ENCODE measurements at places on chromosomes 1 and 21.
A peak's percentile ranks its signal among the peaks of the same experiment; 100 is the strongest.

- DNase-seq = peak; percentile 59
Observed at GRCh38 chr1:93814059-93814794, 64.8 kb downstream of the DNTTIP2 start.

DNA sequence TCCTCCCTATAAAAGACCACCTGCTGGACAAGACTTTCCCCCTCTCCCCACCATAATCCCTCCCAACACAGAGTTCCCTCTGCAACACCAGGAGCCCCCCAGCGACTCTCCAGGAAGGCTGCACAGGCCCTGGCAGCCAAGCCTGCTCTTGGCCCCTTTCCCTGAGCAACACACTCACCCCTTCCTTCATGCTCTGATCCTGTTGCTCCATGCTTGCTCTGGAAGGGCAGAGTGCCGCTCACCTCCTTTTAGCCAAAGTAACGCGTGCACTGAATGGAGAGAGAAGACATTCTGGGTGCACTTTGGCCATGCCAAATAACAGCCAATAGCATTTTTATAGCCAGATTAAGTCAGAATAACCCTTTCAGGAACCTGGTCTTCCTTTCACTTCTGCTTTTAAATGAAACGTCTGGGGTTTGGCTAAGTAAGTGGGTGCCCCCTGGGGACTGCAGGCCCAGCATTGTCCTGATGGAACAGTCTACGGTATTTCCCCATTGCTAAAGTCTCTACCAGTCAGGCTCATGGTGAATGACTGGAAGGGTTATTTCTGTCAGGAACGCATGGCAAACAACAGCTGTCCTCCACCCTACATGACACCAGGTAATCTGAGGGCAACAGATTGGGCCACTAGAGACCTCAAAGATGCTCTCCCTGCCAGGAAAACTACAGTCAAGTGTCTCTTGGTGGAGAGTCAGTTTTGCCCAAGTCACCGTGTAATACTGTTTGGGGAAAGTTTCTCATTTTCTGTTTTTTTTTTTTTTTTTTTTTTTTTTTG is at the start of gene SLC2A5:
SLC2A5 (minus strand) TSS at position 310 of the 775 bp plus-strand sequence; CDS start at position 211, 99 bp downstream.
- no peak for DNase-seq

GRCh38 chr1:91804546-91805023 is 81.4 kb downstream of the TGFBR3 start:
- DNase-seq = peak; percentile 88

- DNase-seq = no peak
Observed at GRCh38 chr1:243601720-243602119, 248.3 kb downstream of the AKT3 start.

- DNase-seq = no peak
Observed at GRCh38 chr1:218969006-218969405, 204.7 kb upstream of the LYPLAL1 start.

DNA sequence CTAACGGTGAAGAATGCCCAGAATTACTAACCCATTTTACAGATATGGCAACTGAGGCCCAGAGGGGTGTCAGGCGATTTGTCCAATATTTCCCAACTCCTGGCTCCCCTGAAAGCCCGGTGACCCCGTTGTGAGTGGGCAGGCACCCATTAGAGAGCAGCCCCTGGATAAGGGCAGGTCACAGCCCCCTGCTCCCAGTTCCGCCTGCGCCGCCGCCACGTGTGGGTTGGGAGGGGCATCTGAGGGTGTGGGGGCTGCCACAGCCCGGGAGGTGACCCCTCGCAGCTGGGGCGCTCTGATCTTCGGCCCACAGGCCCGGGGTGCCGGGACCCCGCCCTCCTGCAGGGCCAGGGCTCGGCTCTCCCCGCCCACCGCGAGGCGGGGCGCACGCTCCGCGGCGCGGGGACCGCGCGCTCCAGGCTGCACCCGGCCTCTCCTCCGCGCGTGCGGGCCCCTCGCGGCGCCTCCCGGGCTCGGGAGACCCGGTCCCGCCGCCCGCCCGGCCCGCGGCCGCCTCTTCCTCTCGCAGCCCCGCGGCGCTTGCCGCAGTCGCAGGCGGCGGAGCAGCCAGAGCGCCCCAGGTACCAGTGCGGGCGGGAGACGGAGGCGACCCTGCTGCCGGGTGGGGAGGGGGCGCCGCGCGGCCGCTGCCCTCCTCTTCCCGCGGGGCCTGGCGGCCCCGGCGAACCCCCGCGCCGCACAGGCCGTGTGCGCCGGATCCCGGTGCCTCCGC is at the start of gene HTR6:
HTR6 (plus strand) TSS at position 423 of the 733 bp plus-strand sequence. CDS start 879 bp downstream, outside the sequence.
- DNase-seq = peak; percentile 62

- DNase-seq = no peak
Observed at GRCh38 chr1:8879464-8879921, 1.0 kb upstream of the ENO1 start.

- no peak for DNase-seq
Observed at GRCh38 chr1:170664093-170664827, at the start of gene PRRX1. PRRX1 (plus strand) TSS chr1:170664131; CDS start chr1:170664219, 88 bp downstream.

- no peak for DNase-seq
Observed at GRCh38 chr1:12196641-12197482, 30.1 kb downstream of the TNFRSF1B start.

GRCh38 chr1:238177960-238178645 is 287.4 kb upstream of the ZP4 start:
- no peak for DNase-seq

DNA sequence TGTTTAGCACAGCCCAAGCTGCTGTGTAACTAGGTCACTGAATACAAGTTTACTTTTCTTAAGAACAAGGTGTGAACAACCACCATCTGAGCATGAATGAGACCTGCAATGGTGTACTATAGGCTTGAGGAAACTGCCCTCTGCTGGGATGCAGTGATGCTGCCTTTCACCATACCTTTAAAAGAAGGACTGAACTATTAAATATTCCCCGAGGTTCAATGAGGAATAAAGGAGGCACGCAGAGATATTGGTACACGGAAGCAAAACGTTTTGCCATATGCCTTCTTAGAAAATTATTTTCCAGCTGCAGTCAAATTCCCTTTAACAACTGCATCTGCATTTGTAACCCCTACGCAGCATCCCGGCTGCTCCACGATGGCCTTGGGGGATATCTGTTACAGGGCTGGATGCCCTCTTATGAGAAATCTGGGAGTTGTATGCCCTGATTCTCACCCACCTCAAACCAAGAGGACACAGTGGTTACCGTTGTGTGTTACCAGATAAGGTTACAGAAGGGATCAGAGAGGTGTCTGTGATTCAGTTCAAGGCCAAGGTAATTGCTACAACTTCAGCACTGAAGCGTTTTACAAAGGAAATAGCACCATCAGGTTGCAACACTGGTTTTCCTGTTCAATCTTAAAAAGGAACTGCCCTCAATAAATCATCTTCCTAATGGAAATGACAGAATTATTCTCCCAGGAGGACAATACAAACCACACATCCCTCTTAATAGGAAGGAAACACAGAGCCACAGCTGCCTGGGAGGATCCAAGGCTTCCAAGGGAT is 470.5 kb downstream of the LTN1 start:
- no peak for DNase-seq

GRCh38 chr1:213719462-213719861 is 268.3 kb upstream of the PROX1 start:
- DNase-seq = no peak

- no peak for DNase-seq
Observed at GRCh38 chr1:215004121-215004827, 78.3 kb upstream of the KCNK2 start.

- no peak for DNase-seq
Observed at GRCh38 chr1:202505356-202505755, 156.9 kb downstream of the PPP1R12B start.

GRCh38 chr1:168645721-168646120 is 69.3 kb downstream of the XCL1 start:
- DNase-seq = no peak

DNA sequence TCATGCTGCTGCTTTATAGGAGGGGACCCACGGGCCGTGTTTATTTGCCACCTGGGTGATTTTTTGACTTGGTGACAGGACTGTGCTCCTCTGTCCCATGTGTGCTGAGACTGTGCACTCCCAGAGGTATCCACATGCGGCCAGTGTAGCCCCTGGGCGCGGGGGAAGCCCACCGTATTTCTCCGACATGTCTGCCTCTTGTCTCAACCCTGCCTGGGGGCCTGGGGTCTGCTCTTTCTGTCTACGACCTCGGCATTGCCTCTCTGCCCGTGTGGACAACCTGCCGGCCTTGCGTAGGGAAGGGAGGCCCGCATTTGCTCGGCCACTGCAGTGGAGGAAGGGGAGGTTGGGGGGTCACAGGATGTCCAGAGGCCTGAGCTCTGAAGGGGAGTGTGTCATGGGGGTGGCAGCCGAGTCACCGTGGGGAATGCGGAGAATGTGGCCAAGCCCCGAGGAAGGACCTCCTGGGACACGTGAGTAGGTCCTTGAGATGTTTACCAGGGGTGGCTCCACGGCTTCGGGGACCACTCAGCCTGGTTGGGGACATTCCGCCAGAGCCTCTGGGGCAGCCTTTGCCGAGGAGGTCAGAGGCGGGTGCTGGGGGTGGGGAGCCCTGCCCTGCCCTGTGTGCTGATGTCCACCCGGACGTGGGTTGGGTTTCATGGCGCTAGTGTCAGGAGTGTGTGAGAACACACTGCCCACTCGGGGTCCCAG is 11.0 kb downstream of the PRKCZ start:
- DNase-seq = no peak

- no peak for DNase-seq
Observed at GRCh38 chr1:5220421-5220820, 566.0 kb downstream of the AJAP1 start.

DNA sequence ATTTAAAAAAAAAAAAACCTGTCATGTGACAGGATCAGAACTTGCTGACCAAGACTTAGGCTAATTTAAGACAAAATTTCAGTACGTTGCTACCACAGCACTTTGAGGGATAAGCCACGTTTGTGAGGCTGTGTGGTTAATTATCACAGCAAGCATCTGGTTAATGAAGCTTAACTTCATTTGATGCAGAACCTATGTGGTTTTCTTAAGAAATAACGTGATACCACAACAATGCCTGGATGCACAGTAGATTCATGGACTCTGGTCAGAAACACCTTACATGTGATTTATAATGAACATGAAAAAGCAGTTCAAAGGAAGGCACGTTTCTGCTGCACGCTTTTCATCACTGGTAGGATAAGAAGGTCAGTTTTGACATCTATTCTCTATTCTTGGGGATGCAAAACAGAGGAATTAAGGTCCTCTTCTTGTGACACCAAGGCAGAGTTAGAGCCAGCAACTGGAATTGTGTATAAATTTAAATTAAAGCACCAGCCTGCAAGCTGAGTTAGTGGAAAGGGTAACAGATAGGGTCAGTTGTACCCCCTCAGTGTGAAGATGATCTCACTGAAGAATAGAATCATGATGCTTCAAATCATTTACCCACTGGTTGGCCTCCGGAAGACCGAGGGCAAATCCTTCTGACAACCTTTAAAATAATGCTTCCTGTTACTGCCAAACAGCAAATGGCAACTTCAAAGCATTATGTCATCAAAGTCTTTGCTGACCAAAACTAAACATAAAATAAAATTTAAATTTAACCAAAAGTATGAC is 6.0 kb upstream of the KRTAP8-1 start:
- DNase-seq = no peak

DNA sequence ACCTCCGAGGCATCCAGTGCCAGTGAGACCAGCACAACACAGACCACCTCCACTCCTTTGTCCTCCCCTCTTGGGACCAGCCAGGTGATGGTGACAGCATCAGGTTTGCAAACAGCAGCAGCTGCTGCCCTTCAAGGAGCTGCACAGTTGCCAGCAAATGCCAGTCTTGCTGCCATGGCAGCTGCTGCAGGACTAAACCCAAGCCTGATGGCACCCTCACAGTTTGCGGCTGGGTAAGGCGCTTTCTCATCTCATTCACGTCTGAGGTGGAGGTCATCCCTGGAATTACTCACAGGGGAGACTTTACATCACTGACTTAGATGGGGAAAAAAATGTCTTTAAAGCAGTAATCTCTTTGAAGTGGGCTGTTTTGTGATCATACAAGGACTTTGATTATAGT is 106.3 kb downstream of the CD247 start:
- peak; percentile 41 for DNase-seq

DNA sequence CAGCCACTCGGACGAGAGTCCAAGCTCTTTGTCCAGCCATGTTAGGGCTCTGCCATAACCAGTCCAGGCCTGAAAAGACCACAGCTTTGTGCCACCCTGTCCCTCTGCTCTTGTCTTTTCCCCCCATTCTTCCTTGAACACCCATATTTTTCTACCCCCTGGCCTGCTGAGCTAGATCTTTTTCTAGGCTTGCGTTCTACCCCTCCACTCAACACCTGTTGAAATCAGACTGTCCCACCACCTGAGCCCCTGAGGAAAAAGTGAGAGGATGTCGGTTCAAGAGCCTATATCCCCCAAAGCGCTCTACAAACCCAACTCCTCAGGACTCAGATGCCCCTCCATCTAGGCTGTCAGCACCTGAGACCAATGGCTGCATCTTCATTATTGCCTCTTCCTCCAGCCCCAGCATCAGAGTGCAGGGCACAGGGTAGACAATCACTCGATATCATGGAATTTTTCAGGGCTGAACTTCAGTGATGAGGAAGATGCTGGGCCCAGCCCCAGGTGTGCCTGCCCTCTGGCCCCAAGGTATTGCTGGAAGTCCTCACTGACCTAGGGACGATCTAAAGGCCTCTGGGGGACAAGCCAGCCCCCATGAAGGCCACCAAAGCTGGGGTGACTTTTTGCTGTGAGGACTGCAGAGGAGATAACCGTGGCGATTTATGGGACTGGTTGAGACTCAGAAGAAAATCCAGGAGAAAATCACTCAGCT is 75.3 kb downstream of the CD247 start:
- no peak for DNase-seq

GRCh38 chr1:53219711-53220110 is 723 bp downstream of the CZIB start:
- DNase-seq = no peak

- no peak for DNase-seq
Observed at GRCh38 chr1:7650801-7651200, 120.3 kb upstream of the VAMP3 start.

GRCh38 chr1:58886611-58887010 is 102.8 kb upstream of the JUN start:
- no peak for DNase-seq

DNA sequence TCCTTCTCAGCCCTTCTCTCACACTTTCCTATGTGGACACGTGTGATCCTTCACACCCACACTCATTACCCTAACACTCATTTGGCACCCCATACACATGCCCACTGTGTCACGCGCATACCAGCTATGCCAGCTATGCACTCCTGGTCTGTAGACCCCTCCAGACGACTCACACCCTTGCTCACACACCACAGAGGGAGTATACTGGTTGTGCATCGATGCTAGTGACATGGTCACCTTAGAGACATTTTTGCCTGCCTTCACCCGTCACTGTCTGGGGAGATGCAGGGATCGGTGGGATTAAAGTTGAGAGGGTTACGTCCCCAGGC is 8.3 kb upstream of the PPM1J start:
- DNase-seq = no peak

DNA sequence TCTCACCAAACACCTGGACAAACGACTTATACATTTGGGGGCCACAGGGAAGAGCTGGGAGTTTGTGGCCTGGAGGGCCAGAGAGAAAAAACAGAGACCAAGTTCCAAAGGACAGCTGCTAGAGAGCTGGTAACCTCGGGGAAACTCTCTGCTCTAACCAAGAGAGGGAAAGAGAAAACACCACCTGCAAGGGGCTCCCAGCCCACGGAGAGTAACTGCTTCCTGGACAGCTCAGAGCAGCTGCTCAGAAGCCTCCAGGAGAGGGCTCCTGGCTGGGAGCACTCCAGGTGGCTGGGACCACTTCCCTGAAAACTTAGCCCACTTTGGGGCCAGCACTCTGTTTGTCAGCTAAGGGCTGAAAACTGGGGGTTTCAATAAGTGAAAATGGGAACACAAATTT is 154.8 kb upstream of the GRIK3 start:
- DNase-seq = no peak
